Psoas muscle (tissue), 8 donors: ENCODE measurements at places on chromosomes 6 and 20.
A peak's percentile ranks its signal among the peaks of the same experiment; 100 is the strongest.

DNA sequence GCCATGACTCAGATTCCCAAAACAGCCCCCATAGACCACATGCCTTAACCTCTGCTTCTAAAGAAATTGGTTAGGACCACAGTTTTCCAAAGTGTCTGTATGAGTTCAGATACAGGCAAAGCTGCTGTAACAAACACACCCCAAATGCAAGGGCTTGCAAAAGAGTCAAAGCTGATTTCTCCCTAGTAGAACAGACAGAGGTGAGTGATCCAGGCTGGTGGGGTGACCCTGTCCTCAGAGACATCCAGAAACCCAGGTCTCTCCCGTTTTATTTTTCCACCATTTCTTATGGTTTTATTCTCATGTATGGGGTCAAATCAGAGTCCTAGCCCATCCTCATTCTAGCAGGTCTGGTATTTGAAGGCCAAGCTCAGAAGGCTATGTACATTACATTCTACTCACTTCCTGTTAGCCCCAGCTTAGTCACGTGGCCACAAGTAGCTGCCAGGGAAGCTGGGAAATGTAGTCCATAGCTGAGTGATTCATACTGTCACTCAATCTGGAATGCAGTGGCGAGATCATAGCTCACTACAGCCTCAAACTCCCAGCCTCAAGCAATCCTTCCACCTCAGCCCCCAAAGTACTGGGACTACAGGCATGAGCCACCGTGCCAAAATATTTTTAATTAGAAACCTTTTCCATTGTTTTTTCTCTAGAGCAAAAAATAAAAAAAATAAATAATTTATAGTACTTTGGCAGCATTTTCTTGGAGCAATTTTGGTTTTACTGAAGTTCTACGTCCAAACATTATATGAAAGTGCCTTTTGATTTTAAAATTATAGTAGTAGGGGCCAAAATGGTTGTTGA is 175.2 kb downstream of the ZMYND8 start:
- H3K4me1 ChIP-seq: no peaks in the 10 kb centered on the region
- DNase-seq: no peak
- no peaks in the 10 kb centered on the region for H3K27me3 ChIP-seq
- H3K36me3 ChIP-seq: no peaks in the 10 kb centered on the region
- no peak overlapping the region for H3K4me3 ChIP-seq
- H3K27ac ChIP-seq: no peak overlapping the region

- peaks cover 6% of the 10 kb centered on the region for H3K27me3 ChIP-seq
- no peaks in the 10 kb centered on the region for H3K4me1 ChIP-seq
- H3K4me3 ChIP-seq: peak within 1 kb of the TSS; percentile 7
- no peak within 1 kb of the TSS for H3K27ac ChIP-seq
Observed at GRCh38 chr6:44342489-44342888, at the start of gene SPATS1. SPATS1 (plus strand) TSS chr6:44342650; CDS start chr6:44343096, 446 bp downstream.

- H3K4me1 ChIP-seq: no peaks in the 10 kb centered on the region
- H3K4me3 ChIP-seq: no peak overlapping the region
- no peak for DNase-seq
- no peaks in the 10 kb centered on the region for H3K36me3 ChIP-seq
- H3K27me3 ChIP-seq: no peaks in the 10 kb centered on the region
Observed at GRCh38 chr6:84284428-84285049, 57.1 kb upstream of the CEP162 start.

GRCh38 chr6:111734068-111735061 is 128.7 kb upstream of the TRAF3IP2 start:
- H3K4me1 ChIP-seq: no peaks in the 10 kb centered on the region
- H3K27ac ChIP-seq: no peak overlapping the region
- H3K4me3 ChIP-seq: no peak overlapping the region
- DNase-seq: no peak
- H3K27me3 ChIP-seq: no peaks in the 10 kb centered on the region

GRCh38 chr6:56729719-56730118 is 87.0 kb upstream of the DST start:
- peaks cover 6% of the 10 kb centered on the region for H3K36me3 ChIP-seq
- no peak overlapping the region for H3K27ac ChIP-seq
- DNase-seq: no peak
- H3K4me1 ChIP-seq: peaks cover 44% of the 10 kb centered on the region
- no peaks in the 10 kb centered on the region for H3K27me3 ChIP-seq
- H3K4me3 ChIP-seq: no peak overlapping the region

- no peaks in the 10 kb centered on the region for H3K36me3 ChIP-seq
- DNase-seq: no peak
- H3K4me3 ChIP-seq: no peak overlapping the region
- no peak overlapping the region for H3K27ac ChIP-seq
- H3K4me1 ChIP-seq: no peaks in the 10 kb centered on the region
- H3K27me3 ChIP-seq: no peaks in the 10 kb centered on the region
Observed at GRCh38 chr6:43862925-43863324, 92.9 kb downstream of the VEGFA start.

GRCh38 chr20:24823989-24824693 is 124.9 kb upstream of the CST7 start:
- no peak for DNase-seq
- no peaks in the 10 kb centered on the region for H3K27me3 ChIP-seq

DNA sequence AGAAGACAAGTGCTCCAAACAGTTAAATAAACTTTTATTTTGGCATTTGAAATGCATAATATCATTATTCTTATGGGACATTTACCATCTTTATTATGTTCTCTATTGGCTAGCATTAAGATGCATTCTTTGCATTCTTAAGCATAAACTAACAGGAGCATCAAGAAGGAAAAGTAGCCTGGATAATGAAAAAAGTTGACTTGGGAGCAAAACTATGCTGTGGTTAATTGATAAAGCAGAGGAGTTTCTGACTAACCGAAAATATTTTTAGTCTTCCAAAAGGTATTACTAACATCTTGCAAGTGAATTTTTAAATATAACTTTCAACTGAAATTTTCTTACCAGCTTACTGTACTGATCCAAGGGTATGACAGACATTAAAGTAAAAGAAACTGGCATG is 140.3 kb downstream of the FLRT3 start:
- H3K4me1 ChIP-seq: no peaks in the 10 kb centered on the region
- no peak for DNase-seq
- no peaks in the 10 kb centered on the region for H3K27me3 ChIP-seq
- H3K4me3 ChIP-seq: no peak overlapping the region
- no peaks in the 10 kb centered on the region for H3K36me3 ChIP-seq
- H3K27ac ChIP-seq: no peak overlapping the region

- no peaks in the 10 kb centered on the region for H3K36me3 ChIP-seq
- H3K27me3 ChIP-seq: no peaks in the 10 kb centered on the region
- DNase-seq: no peak
- H3K27ac ChIP-seq: peak overlapping the region; percentile 99
Observed at GRCh38 chr6:133245422-133245903, 4.3 kb downstream of the EYA4 start.
